Activated CD4-positive, alpha-beta T cell treated with anti-CD3 and anti-CD28 coated beads, Interleukin-2, amount 50 U/mL, for 4 hours (primary cell): ENCODE measurements at places on chromosomes 1 and 21.

- DNase-seq = no peak
Observed at GRCh38 chr1:30637183-30637980, 86.0 kb downstream of the MATN1 start.

DNA sequence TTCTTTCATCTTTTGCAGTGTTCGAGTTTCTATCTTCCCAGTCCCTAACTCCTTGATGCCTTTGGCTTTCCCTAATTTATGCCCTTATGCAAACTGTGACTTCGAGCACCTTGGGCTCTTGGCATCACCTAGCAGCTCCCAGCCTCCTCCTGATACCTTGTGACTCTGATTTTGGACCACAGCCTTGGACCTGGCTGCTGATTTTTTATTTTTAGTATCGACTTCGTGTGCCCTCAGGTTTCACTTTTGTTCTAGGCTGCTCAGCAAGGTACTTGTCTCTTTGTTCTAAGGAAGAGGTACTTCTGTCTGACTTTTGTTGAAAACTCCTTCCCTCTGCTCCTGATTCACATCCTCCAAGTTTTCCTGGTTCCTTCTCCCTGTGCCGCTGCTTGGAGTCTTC, 69.6 kb upstream of the KCNK1 start:
- no peak for DNase-seq

GRCh38 chr21:36689324-36689723, 9.6 kb upstream of the SIM2 start:
- DNase-seq = no peak

DNA sequence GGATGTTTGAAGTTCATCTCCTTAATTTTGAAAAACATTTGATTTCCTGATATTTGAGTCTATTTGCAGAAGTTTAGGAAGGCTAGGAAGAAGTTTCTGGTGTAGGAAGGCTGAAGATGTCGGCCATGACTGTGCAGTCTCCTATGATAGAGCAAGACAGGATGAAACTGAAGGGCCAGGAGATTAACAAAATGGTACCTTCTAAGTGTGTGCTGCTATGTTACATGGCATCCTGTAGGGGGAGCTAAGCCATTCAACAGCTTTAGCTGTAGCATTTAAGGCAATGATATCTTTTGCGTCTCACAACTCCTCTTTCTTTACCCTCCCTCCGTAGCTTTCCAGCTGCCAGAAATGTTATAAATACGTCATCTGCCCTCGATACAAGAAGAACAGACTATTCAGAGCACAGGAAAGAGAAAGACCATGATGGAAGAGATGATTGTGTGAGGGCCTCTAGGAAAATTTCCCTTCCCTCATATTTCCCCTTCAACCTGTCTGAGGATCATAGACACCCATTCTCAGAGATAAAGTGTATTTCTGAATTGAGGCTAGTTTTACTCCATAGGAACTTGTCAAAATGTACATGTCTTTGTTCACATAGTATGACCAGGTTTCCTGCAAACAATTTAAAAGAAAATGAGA, 61.1 kb downstream of the XCL1 start:
- no peak for DNase-seq

- DNase-seq = no peak
Observed at GRCh38 chr1:92554216-92554615, 67.5 kb upstream of the GFI1 start.

DNA sequence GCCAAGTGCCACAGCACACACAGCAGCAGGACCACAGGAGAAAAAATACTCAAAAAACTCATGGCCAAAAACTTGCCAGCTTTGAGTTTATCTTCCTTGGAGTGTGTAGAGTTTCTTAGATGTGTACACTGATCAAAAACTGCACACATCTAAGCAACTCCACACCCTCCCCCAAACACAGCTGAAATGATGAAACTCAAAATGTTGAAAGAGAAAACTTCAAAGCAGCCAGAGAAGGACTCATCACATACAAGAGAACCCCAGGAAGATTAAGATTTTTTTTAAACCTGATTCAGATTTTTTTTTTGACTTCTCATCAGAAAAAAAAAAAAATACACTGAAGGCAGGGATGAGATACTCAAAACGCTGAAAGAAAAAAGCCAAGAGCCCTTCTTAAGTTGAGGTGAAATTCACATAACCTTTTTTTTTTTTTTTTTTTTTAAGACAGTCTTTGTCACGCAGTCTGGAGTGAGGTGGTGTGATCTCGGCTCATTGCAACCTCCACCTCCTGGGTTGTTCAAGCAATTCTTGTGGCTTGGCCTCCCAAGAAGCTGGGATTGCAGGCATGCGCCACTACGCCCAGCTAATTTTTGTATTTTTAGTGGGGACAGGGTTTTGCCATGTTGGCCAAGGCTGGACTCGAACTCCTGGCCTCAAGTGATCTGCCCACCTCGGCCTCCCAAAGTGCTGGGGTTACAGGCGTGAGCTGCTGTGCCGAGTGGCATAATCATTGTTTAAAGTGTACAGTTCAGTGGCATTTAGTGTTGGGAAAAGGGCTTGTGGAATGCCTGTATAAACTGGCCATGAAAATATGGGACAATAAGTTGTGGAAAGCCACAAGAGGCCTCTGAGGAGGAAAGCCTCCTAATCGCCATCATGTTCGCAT, 20.9 kb upstream of the PDXK start:
- no peak for DNase-seq

GRCh38 chr1:64150266-64150665, 53.2 kb upstream of the UBE2U start:
- DNase-seq = no peak

DNA sequence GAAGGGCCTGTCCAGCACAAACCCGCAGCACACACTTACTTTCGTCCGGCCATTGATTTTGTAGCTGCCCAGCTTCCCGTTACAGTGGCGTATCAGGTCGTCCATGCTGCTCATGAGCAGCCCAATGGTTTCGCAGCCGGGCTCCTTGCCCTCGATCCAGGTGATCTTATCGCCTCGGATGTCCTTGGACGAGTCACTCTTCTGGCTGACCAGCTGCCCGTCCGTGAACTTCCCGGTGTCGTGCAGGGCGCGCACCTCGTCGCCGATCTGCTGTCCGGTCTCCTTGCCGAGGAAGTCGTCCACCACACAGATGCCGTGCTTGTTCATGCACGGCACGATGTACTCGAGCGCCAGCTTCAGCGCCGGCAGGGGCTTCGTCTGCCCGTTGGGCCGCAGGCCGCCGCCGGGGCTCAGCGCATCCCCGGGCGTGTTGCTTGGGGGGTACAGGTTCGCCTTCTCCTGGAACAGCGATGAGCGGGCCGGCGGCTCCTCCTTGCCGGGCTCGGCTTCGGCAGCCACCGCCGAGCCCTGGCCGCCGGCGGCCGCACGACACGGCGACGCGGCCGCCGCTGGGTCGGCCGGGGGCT, 1.0 kb downstream of the EGLN1 start:
- DNase-seq = peak; percentile 21

DNA sequence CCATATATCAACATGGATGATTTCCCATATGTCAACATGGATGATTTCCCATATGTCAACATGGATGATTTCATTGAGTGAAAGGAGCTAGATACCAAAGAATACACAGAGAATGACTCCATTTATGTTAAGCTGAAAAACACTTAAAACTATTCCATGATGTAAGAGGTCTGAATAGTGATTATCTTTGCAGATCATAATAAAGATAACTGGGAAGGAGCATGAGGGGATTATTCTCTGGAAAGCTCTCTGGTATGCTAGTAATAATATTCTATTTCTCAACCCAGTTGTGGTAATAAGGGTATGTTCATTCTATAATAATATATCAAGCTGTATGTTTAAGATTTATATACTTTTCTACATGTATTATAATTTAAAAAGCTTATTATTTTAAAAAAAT, 14.1 kb downstream of the SYNJ1 start:
- no peak for DNase-seq

DNA sequence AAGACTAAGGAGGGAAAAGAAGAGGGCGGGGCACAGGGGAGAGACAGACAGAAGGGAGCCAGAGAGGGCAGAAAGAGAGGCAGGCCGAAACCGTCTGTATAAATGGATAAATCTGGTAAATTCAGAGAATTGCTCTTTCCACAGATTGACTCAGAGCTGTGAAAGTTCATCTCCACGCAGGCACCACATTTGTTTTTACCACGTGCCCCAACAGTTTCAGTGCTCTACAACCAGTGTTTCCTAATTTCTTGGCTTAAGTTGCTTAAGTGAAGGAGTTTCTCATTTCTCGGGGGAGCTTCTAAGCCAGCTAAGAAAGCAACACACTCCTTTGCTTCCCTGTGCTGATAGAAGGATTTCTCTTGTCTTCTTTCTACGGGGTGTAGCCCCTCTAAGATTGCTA, 87.1 kb downstream of the ENAH start:
- DNase-seq = no peak

GRCh38 chr1:222099746-222100145, 357.9 kb upstream of the DUSP10 start:
- DNase-seq = no peak

DNA sequence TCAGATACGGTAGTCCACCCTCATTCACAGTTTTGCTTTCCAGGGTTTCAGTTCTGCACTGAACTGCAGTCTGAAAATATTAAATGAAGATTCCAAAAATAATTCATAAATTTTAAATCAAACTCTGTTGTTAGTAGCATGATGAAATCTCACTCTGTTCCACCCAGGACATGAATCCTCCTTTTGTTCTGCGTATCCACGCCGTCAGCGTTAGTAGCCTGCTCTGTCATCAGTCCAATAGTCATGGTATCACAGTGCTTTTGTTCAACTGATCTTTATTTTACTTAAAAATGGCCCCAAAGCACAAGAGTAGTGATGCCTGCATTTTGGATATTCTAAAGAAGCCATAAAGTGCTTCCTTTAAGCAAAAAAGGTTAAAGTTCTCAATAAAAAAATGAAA, 23.9 kb downstream of the CHD1L start:
- no peak for DNase-seq

GRCh38 chr1:243620096-243620495, 229.9 kb downstream of the AKT3 start:
- peak; percentile 7 for DNase-seq

- DNase-seq = no peak
Observed at GRCh38 chr1:43832255-43832654, 101.3 kb upstream of the ARTN start.

GRCh38 chr21:39531064-39531463, 79.3 kb downstream of the SH3BGR start:
- no peak for DNase-seq

DNA sequence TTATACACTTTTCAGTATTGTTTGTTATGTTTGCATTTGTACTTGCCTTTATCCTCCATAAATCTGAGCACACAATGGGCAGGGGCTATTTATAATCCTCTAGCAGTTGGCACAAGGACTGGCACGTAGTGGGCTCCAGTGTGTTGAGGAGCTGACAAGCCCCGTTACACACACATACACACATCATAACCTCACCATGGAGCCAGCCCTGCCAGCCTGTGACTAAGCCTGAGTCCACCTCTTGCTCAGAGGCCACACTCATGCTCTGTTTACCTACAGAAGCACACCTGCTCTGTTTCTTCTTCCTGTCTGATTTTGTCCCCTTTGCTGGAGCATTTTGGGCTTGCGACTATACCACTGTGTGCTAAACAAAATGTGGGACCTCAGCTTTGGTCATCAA, 64.5 kb upstream of the SPATA6 start:
- no peak for DNase-seq

GRCh38 chr1:29298246-29298645, 61.9 kb downstream of the PTPRU start:
- DNase-seq = no peak

GRCh38 chr1:234954613-234955012, 174.0 kb downstream of the TOMM20 start:
- no peak for DNase-seq

GRCh38 chr1:89670711-89671110, 37.8 kb downstream of the LRRC8C start:
- DNase-seq = no peak

GRCh38 chr1:221816899-221817298, 75.0 kb upstream of the DUSP10 start:
- no peak for DNase-seq

GRCh38 chr1:101194746-101195145, 42.1 kb upstream of the S1PR1 start:
- DNase-seq = no peak

DNA sequence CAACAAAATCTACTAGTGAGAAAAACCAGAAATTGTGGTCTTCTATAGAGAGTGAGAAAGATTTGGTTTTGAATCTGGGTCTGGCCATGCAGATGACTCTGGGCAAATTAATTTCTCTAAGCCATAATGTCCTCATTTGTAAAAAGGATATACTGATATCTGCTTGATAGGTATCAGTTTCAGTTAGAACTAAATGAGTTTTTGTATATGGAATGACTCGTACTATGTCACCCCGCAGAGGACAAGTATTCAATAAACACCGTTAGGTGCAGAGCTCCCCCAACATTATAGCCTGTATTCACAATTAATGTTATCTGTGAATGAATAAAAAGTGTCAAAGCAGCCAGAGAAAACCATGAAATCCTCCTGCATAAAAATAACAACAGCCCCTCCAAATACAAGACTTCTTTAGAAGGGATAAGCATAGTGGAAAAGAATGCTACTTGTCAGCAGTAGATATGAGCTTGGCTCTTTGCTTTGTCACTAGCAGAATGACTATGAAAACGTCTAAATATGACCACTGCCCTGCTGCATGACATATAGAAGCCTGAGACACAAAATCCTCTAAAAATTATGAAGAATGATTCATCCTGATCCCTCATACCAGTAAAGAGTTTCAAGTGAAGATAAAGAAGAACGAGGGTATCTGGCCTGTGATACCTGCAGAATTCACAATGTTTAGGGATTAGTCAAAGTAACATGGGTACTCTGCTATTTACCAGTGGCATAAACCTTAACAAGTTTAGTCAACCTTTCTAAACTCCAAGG, 17.8 kb downstream of the SCAF4 start:
- no peak for DNase-seq

- DNase-seq = peak; percentile 14
Observed at GRCh38 chr1:165871311-165872067, 44.1 kb downstream of the UCK2 start.

GRCh38 chr1:87888446-87888845, 559.8 kb downstream of the LMO4 start:
- no peak for DNase-seq

DNA sequence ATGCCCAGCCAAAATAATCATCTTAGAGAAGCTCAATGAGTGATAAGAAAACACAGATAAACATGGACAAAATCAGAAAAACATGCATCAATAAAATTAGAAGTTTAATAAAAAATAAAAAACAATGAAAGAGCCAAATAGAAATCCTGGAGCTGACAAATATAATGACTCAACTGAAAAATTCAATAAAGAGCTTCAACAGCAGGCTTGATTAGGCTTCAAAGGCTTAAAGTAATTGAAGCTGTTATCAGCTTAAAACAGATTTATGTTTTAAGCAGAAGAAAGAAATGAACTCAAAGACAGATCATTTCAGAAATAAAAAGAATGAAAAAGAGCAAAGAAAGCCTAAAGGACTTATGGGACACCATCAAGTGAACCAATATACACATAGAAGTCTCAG, 28.3 kb downstream of the RGSL1 start:
- no peak for DNase-seq

DNA sequence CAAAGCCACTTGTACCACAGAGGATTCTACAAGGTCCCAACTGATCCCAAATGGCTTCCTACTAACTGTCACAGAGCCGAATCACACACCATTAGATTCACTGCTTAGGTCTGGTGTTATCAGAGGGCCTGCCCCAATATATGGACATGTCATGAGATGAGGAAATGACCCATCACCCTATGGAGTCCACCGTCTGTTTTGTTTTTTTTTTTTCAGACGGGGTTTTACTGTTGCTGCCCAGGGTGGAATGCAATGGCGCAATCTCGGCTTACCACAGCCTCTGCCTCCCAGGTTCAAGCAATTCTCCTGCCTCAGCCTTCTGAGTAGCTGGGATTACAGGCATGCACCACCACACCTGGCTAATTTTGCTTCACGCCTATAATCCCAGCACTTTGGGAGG, 83.8 kb upstream of the ETS2 start:
- DNase-seq = no peak

GRCh38 chr1:53135735-53136114, 6.7 kb downstream of the SLC1A7 start:
- DNase-seq = no peak
